ENCODE measurements at places on chromosomes 7 and 10. TPM values are rescaled to one million over a fixed set of nuclear protein-coding genes. Genes with fewer than 3 reads are reported as not detected.

DNA sequence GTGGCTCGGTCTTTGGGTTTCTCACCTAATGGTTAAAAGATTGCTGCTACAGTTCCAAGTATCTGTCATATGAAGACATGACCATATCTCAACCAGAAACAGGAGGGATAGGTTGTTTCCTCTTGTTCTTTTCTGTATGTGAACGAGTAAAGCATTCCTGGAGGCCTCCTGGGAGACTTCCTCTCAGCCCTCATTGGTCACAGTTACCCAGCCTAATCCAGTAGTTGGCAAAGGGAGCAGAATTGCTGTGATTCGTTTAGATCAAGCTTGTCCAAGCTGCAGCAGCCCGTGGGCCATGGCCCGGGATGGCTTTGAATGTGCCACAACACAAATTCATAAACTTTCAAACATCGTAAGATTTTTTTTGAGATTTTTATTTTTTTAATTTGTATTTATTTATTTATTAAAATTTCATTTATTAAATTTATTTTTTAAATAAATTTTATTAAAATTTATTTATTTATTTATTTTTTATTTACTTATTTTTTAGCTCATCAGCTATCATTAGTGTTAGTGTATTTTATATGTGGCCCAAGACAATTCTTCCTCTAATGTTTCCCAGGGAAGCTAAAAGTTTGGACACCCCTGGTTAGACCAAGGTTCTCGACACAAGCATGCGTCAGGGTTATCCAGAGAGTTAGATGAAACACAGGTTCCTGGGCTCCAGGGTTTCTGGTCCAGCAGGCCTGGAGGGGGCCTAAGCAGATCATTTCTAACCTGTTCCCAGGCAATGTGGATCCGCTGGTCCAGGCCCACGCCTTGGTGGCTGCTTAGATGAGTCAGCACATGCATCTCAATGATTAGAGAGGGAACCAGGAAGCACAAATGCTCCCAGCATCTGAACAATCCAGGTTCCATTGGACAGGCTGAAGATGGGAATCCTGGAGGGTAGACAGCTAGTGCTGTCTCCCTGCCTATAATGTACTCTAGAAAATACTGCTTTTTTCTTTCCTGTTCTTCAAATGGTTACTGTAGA lies 25.6 kb downstream of the CDC123 start:
- DNase-seq: no peak

DNA sequence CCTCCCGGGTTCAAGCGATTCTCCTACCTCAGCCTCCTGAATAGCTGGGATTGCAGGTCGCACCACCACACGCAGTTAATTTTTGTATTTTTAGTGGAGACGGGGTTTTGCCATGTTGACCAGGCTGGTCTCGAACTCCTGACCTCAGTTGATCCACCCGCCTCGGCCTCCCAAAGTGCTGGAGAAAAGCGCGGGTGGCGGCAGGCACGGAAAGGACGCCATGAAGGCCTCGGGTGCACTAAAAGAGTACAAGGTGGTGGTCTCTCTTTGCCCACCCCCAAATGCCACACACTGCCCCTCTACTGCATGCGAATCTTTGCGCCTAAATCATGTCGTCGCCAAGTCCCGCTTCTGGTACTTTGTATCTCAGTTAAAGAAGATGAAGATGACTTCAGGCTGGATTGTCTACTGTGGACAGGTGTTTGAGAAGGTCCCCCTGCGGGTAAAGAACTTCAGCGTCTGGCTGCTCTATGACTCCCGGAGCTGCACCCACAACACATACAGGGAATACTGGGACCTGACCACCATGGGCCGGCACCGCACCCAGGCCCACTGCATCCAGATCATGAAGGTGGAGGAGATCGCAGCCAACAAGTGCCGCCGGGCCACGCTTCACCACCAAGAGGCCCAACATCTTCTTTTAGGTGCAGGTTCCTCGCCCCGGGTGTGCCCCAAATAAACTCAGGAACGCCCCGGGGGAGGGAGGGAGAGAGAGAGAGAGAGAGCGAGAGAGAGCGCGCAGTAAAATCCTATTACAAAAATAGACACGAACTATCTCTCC lies 161.7 kb downstream of the HECW1 start:
- DNase-seq: no peak

- DNase-seq: no peak
Observed at GRCh38 chr10:132828681-132829080, 42.7 kb upstream of the NKX6-2 start.

POLR3A gene
- 8.7 TPM for polyA plus RNA-seq

DNA sequence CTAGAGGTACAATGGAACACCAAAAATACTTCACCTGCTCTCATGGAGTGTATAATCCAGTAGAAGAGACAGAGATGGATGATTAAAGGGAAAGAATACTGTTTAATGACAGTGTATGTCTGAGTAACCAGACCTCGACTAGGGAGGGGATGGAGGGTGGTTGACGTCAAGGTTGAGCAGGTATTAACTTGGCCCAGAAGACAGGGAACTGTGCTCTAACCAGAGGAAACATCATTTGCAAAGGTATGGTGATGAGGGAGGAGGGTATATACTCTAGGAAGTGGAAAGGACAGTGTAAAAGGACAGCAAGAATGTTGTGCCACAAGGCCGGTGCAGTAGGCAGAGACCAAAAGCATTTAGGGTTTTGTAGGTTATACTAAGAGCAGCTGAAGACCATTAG lies 2.9 kb downstream of the MIOS start:
- no peak for DNase-seq

CLDN3 gene
- 125 TPM for polyA plus RNA-seq

CUL2 gene
- polyA plus RNA-seq: 23.3 TPM

GRCh38 chr7:100472121-100472851 lies 6.7 kb downstream of the TSC22D4 start:
- DNase-seq: no peak

GRCh38 chr7:5677538-5678294 lies 103.7 kb downstream of the RNF216 start:
- DNase-seq: peak; percentile 62
